AG08395 (cell line): ENCODE measurements at places on chromosomes 11 and 22.

GRCh38 chr11:69873166-69874077 is 54.2 kb upstream of the FGF3 start:
- DNase-seq = no peak

DNA sequence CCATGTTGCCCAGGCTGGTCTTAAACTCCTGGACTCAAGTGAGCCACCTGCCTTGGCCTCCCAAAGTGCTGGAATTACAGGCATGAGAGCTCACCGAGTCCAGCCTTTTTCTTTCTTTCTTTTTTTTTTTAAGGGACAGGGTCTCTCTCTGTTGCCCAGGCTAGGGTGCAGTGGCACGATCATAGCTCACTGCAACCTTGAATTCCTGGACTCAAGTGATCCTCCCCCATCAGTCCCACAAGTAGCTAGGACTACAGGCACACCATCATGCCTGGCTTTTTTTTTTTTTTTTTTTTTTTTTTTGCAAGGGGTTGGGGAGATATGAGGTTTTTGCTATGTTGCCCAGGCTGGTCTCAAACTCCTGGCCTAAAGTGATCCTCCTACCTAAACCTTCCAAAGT is 78.5 kb downstream of the MRTFA start:
- DNase-seq = no peak

- peak; percentile 70 for DNase-seq
Observed at GRCh38 chr11:450809-451451, 851 bp downstream of the PTDSS2 start.

GRCh38 chr11:68872216-68873003 is 30.7 kb upstream of the CPT1A start:
- no peak for DNase-seq

GRCh38 chr11:69086152-69087132 is 37.7 kb downstream of the TPCN2 start:
- no peak for DNase-seq

- DNase-seq = no peak
Observed at GRCh38 chr11:77710358-77710757, 72.8 kb upstream of the CLNS1A start.

DNA sequence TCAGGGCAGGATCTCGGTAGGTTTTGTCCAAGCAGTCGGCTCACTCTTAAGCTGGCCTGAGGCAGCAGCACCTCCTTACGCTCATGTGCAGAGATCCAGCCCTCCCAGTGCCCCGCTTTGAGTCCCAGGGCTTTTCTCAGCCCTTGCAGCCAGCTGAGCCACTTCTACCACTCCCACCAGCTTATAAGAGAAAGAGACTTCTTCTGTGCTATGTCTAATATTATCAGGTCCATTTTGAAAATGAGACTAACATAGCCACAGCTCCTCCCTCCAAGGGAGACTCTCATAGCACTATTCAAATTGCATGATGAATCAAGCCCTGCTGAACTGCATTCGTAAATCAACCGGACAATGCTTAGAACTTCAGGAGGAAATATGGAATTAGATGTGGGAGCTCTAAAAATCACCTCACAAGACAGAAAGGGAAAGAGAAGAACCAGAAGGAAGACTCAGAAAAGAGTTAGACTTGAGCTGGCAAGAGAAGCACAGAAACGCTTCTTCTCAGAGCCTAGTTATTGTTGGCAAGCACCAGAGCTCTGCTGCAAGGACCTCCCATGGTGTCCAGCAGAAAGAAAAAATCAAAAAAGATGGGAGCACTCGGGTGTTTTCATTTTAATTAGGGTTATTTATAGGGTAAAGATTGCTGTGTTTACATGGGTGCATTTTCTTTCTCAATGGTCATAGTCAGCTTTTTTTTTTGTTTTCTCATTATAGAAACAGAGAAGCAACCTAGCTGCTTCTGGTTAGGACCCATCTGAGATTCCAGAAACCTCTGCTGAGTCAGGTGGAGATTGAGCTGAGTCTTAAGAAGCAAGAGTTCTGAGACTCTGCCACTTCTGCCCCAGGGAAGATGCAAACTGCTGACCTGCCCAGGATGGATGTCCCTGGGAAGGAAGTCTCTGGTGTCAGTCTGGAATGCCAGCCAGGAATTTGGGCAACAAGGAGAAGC is 181.4 kb downstream of the ETS1 start:
- peak; percentile 15 for DNase-seq

DNA sequence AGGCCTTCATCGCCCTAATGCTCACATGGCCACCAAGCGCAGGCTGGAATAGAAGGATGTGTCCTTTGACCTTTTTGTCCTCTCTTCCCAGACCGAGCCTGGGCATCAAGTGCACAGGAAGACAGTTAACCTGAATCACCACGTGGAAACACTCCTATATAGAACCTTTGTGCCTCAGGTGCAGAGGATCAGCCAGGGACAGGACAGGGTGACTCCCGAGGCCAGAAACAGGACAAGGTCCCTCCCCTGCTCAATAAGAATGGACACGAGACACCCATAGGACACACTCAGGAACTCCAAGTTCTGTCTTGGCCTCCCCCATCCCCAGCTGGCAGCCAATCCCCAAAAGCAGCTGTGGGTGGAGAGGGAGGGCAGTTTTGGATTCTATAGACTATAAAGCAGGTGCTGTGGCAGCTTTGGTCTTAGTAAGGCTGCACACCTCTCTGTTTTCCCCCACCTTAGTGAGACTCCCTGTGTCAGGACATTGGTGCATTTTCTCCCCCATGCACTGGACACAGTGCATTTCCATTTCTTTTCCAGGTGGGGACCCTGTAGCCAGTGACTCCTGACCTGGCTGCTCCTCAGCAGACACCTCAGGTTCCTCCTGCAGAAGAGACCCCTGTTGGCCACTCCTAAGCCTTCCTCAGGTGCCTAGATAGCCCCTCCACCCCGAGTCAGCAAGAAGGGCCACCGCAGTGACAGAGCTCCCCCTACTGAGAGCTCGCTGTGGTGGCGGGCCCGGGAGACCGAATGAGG is 43.6 kb upstream of the POU2AF1 start:
- peak; percentile 36 for DNase-seq

DNA sequence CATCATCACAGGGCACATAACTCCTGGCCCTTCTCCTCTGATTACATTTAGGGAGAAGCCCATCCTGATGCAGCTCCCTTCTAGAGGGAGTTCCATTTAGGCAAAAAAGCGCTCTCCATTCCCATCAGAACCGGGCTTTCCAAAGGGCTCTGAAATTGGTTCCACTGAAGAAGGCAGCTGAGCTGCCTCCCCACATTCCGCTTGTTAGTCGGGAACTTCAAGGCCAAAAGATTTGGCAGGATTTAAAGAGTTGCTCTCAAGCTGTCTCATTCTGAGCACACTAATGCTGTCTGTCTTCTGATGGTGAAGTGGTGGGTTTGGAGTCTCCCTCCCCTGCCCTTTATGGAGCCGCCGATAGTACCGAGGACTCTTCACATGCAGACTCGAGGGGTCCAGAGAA is 26.6 kb upstream of the CABP7 start:
- no peak for DNase-seq

DNA sequence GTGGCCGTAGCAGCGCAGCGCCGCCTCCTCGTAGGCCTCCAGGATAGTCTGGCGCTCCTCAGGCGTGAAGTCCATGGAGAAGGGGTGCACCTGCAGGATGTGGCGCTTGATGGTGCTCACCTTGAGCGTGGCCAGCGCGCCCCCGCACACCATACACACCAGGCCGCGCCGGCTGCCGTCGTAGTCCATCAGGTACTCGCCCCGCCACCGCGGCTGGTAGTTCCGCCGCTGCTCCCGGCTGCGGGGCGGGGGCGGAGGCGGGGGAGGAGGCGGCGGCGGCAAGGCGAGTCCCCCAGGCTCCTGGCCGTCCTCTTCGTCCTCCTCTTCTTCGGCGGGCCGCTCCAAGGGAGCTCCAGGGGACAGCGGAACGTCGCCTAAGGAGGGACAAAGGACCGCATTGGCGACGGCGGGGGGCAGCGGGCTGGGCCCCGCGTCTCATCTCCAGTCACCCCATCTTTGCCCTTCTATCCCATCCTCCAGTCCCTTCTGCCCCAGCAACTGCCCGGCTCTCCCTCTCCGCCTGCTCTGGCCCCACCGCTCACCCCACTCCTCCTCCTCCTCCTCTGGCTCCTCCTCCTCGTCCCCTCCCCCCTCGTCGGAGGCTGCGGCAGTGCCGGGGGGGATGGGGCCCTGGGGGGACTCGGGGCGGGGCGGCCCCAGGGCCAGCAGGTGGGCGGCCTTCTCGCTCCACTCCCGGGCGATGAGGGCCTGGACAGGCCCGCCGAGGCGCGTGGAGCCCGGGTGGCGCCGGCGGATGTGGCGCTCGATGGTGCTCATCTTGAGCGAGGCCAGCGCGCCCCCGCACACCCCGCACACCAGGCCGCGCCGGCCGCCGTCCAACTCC is 4.9 kb downstream of the ZFTA start:
- DNase-seq = no peak

DNA sequence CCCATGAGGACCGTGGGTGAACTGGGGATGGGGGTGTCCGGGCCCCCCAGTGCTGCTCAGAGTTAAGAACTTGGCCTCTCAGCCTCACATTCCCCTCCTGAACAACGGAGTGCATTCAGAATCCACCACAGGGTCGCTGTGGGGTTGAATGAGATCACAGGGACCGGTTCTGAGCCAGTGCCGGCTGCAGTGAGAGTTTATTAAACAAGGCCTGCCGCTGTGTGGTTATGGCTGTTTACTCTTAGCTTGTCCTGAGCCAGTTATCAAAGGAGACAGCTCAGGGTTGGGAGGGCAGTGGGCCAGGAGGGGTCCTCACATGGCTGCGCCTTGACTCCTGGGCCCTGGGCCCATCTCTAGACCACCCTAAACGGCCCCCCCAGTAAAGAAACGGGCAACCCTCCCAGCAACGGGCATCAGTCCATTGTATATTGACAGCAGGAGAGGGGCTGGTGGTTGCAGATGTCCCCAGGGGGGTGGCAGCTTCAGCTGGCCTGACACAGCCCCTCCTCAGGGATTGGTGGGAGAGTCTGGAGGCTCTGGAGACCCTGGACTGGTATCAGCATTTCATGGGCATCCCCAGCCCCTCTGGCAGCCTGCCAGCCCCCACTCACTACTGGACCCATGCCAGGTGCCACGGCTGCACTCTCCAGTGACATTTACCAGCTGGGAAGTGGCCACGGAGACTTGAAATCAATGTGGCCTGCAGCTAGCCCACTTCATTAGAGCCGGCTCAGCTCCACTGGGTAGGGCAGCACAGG is 15.1 kb upstream of the CABP7 start:
- DNase-seq = peak; percentile 48

DNA sequence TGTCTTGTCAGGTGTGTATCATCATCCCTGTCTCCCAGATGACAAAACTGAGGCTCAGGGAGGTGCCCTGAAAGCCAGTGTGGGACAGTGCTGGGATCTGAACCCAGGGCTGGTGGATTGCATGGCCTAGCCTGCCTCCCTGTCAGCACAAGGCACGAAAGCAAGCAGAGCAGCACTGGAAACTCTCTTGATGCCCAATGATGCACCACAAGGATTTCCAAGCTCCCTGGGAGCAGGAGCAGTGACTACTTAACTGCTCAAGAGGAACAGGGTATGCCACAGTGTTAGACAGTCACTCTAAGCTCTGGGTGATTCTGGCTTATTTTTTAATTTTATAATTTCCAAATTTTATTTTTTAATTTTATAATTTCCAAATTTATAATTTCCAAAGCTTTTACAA is 9.0 kb downstream of the ZC3H7B start:
- DNase-seq = no peak

GRCh38 chr11:6864438-6864837 is 1.6 kb downstream of the OR10A2 start:
- DNase-seq = no peak

- DNase-seq = no peak
Observed at GRCh38 chr11:4048340-4048739, 46.3 kb upstream of the RRM1 start.

DNA sequence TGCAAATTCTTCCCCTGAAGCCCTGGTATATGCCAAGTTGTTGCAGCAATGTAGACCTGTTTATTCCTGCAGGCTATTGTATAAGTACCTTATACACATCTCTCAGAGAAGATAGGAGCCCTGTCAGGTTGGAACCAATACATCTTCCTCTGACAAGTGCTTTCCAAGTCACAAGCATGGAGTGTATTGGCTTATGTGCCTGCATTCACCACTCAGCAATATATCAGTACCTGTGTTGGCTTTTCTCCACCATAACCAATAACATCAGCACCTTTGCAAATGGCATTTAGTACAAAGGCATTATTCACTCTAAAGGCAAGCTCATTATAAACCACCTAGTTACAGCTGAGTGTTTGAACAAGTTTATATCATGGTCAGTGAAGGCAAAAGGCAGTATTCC is 611.7 kb upstream of the CNTN5 start:
- no peak for DNase-seq

DNA sequence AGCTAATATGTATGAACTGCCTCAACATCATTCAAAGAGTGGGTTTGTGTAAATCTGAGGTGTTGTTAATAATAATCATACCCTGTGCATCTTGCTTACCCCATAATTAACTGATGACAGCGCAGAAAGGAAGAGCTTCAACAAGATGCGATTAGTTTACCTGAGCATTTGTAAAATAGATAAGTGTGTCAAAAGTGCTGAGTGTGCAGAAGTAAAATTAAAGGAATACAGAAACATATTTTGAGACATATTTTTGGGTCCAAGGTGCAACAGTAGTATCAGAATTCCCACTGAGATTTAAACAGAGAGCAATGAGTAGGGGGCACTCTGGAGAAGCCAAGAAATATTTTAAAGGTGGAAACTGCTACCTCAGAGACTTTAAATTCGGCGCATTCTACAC is 6.1 kb downstream of the BLID start:
- no peak for DNase-seq

DNA sequence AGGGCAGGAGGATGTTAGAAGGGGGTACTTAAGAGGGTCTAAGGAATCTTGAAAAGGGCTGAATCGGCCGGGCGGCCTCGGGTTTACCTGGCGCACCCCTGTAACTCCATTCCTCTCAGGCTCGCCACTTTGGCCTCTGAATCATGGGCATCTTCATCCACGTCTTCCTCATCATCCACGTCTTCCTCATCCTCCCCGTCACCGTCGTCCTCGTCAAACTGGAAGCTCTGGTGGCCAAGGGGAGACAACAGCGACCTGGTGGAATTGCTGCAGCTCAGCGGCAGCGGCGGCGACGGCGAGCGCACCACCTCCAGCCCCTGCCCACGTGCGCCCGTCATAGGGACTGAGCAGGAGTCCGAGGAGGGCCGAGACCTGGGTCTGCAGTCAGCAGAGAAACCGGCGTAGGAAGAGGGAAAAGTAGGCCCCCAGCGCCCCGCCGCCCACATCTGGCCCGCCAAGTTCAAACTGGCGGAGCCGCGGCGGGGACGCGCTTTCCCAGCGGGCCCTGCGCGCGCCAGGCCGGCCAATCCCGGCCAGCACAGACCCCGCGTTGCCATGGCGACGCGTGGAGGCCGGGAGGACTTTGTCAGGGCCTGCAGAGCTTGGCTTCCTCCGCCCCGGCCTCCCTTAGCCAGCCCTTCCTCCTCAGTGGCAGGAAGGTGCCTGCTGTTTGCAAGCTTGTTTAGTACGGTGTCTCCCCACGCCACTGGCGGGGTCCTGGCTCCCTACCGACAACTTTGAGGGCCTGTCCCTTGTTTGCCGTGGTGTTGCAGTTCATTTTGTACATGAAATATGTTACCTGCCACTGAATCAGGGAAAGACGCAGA is at the start of gene CCDC34:
Gene CCDC34, minus strand, starts transcription at position 467 of the 827 bp plus-strand sequence. Its CDS starts 21 bp downstream, at position 446.
- peak; percentile 98 for DNase-seq

DNA sequence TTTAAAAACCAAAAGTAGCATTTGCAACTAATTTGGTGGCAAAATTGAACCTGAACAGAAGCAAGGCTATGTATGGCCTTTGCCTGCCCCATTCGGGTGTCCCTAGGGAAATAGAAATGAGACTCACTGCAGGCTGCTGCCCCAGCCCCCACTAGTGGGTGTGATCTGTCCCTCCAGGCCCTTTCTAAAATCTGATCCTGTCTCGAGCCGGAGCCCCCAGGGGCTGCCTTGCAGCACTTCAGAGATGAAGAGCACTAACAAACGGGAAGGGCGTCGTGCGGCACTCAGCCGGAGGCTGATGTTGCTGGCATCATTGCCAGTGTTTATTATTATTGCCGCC is 43.2 kb downstream of the CD82 start:
- no peak for DNase-seq

GRCh38 chr11:57476757-57477506 is 16.6 kb downstream of the RTN4RL2 start:
- DNase-seq = peak; percentile 18
